ENCODE measurements at places on chromosomes 4 and X. TPM values are rescaled to one million over a fixed set of nuclear protein-coding genes. Genes with fewer than 3 reads are reported as not detected.

Gene ADGRL3
- 3.0 TPM for total RNA-seq

Gene PDLIM3
- 89.6 TPM for total RNA-seq

Gene GPR143
- total RNA-seq = not detected

Gene CENPVL2
- total RNA-seq = not detected

Gene MID1
- total RNA-seq = 10.7 TPM

Gene AFAP1
- total RNA-seq = 53.8 TPM

Gene FGG
- total RNA-seq = not detected

Gene DBET
- total RNA-seq = not detected

Gene LANCL3
- 0.12 TPM for total RNA-seq

Gene CLDN2
- total RNA-seq = not detected

Gene CXCL11
- not detected for total RNA-seq

Gene CLIC2
- total RNA-seq = 2.4 TPM

Gene GLOD5
- total RNA-seq = not detected

Gene HSFX1
- total RNA-seq = 0.66 TPM

Gene SAGE1
- total RNA-seq = not detected

Gene ARL9
- total RNA-seq = 0.13 TPM

Gene PALLD
- 87.2 TPM for total RNA-seq

Gene PRKG2
- total RNA-seq = 0.56 TPM

Gene SLC34A2
- not detected for total RNA-seq

Gene AKAP17A
- 18.8 TPM for total RNA-seq

Gene BST1
- total RNA-seq = 15.4 TPM

Gene COL4A6
- 4.4 TPM for total RNA-seq

Gene SHOX
- total RNA-seq = not detected
